Right ventricle myocardium inferior (tissue), 1 donor: ENCODE measurements at places on chromosomes 12 and 14.

DNA sequence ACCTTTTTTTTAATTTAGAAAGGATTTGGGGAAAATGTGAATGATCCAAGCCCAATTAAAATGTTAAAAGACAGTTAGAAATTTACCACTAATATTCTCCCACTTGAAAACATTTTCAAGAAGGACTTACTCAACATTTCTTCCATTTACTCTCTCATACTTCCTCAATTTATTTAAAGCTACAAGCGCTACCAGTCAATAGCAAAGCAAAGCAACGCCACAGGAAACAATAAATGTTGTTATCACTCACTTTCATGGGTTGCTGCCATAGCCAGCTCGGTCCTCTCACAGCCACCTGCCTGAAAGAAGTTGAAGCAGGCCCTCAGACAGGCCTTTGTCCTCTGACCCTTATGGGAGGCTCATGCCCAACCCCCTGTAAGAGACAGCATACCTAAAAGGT is 6.0 kb upstream of the SOS2 start:
- no peak for DNase-seq

- DNase-seq: no peak
These were observed 1891.5 kb upstream of the SEL1L start for GRCh38 chr14:83425138-83425537.

GRCh38 chr14:95104911-95105310 is 52.4 kb downstream of the DICER1 start:
- no peak for DNase-seq

GRCh38 chr12:28294300-28294699 is 104.0 kb downstream of the CCDC91 start:
- DNase-seq: no peak

DNA sequence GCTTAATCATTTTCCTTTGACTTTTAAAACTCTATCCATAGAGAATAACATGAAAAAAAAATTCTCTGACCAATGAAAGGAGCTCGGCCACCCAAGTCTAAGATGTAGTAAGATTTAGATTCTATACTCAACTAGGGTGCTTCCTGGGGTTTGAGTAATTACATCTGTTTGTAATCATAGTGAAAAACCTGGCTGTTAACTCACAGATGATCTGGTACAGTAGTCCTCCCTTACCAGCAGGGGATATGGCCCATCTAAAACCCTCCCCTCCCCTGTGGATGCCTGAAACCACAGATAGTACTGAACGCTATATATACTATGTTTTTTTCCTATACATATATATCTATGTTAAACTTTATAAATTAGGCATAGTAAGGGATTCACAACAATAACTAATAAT is 89.2 kb downstream of the DAAM1 start:
- no peak for DNase-seq

DNA sequence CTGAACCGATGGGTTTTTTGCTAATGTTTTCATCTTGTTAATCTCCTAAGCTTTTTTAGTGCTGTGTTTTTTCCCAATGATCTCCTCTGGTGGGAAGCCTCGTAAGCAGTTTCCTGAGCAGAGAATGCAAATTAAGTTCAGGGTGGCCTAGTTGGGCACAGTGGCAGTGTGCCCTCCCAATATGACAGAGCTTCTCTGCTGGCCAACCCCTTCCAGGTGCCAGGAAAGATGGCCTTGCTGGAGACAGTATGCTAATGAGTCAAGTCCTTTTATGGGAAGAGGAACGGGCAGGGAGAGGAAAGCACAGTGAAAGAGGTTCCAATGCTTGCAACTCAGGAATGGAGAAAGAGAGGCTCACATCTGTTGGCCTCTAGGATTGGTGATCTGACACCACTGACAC is 115.8 kb downstream of the GCH1 start:
- no peak for DNase-seq

- no peak for DNase-seq
These were observed 10.7 kb upstream of the NEUROD4 start for GRCh38 chr12:55008944-55009585.

GRCh38 chr14:95250140-95250769 is 69.5 kb downstream of the CLMN start:
- DNase-seq: no peak

- DNase-seq: no peak
These were observed 29.9 kb upstream of the FUT8 start for GRCh38 chr14:65382586-65382985.

DNA sequence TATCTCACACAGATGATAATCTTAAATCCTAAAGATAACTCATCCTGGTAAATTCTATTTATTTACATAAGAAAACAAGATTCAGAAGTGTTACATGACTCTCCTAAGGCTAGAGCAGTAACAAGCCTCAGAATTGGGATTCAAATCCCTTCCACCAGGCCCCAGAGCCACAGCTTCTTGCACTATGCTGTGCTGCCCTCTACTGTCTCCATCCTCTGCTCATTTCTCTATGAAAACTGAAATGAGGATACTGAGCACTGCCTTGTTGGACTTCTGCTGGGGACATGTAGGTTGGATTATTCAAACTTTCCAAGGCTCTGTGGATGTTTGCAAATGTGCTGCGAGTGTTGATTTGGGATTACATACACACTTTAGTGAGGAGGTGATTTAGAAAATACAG is 23.5 kb upstream of the C12orf50 start:
- DNase-seq: no peak

DNA sequence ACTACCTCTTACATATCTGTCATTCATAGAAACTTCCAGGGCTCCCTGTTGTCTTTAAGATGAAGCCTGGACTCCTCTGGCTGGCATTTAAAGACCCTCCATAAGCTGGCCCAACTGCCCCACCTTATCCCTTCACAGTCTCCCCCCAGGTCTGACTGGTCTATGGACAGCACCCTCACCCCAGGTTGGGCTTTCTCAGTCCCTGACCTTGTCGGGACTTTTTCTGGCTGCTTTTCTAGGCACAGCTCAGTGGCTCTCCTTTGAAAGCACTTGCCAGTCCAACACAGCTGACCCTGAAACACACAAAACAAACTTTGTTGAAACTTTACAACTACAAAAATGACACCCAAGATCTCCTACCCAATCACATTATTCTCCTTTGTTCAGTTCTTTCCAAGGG is 13.9 kb upstream of the MYH7 start:
- DNase-seq: no peak

DNA sequence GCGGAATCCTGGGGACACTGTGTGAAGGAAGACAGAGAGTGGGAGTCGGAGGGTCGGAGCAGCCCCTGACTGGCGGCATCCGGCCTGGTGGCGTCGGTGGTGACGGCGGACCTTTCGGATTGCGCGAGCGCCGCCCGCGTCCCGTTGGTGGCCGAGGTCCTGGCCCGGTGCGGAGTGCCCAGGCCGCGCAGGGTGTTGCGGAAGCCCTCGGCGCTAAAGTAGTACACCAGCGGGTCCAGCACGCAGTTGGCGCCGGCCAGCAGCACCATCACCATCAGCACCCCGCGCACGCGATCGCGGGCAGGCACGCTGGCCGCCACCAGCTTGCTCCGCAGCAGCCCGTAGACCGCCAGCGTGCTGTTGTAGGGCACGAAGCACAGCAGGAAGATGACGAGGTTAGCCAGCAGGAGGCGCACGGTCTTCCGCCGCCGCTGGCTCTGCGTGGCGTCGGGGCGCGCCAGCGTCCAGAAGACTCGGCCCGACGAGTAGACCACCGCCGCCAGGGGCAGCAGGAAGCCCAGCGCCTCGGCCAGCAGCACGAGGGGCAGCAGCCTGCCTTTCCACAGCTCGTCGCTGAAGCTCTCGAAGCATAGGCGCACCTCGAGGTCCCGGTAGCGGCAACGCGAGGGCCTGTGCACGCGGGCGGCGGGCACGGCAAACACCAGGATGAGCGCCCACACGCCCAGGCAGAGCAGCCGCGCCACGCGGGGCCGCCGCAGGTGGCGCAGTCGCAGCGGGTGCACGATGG is 13.1 kb upstream of the CHD4 start:
- peak; percentile 76 for DNase-seq

- no peak for DNase-seq
These were observed 2.4 kb downstream of the TMEM121 start for GRCh38 chr14:105528586-105529318.
